ENCODE measurements at places on chromosomes 11 and 22.

DNA sequence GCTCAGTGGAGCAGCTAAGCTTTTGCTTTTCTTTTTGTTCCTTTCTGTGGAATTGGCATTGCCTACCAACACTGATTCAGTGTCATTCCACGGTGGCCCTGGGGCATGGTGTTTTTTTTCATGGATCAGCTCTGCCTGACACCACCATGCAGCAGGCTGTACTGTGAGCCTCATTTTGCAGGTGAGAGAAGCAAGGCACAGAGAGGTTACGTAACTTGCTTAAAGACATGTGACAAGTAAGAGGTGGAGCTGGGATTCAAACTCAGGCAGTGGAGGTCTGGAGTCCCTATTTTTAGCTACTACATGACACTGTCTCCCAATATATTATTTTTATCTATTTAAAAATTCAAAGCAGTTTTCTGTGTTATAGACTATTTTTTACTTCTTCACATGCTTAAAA is 44.4 kb downstream of the APOL3 start:
- no peak for DNase-seq

GRCh38 chr11:909406-909805 is 1.2 kb downstream of the CHID1 start:
- no peak for DNase-seq

DNA sequence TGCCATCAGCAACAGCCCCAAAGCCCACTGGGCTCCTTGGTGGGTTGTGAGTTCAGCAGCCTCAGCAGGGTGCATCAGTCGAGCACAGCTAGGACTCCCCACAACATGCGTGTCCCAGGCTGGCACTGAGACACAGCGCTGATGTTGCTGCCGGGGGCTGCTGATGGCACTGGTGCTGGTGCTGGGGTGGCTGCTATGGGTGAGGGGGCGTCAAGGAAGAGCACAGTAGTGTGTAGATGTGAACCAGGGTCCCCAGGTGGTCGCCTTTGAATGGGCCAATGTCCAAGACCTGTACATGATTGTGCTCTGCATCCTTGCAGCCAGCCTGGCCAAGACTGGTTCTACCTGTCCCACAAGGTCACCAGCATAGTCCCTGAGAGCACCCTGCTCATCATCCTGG is 121.3 kb upstream of the SERPIND1 start:
- no peak for DNase-seq

- no peak for DNase-seq
Measured at GRCh38 chr22:30880847-30881246, 87.7 kb downstream of the MORC2 start.

- no peak for DNase-seq
Measured at GRCh38 chr11:44149651-44150050, 54.2 kb downstream of the EXT2 start.

DNA sequence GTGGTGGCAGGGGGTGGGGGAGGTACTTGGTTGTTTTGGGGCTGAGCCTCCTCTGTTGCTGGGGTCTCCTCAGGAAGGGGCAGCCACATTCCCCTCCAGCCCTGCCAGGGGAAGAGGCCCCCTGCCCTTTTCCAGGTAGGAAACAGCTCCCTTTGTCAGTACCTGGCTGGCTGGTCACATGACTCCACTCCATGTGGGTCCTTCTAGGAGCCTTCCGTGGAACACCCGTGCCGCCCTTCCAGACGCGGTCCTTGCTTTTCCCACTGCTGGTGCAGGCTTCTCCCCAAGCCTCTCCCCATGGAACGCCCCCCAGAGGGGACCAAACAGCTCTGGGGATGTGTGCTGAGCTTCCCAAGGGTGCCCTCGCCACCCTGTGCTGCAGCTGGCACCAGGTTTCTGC is 19.9 kb downstream of the IFT27 start:
- DNase-seq, result no peak

Measured in CD4-positive, alpha-beta T cell treated with Interleukin-4 for 1 hour (primary cell).